PC-9 (cell line): ENCODE measurements at places on chromosomes 2 and 18. TPM values are rescaled to one million over a fixed set of nuclear protein-coding genes. Genes with fewer than 3 reads are reported as not detected.
A peak's percentile ranks its signal among the peaks of the same experiment; 100 is the strongest.

GRCh38 chr2:12504443-12504842 is 212.3 kb upstream of the TRIB2 start:
- DNase-seq, result no peak

GRCh38 chr2:133591164-133591563 is 22.9 kb upstream of the NCKAP5 start:
- DNase-seq, result no peak

- DNase-seq, result no peak
Observed at GRCh38 chr2:224927646-224928173, 114.6 kb downstream of the DOCK10 start.

DNA sequence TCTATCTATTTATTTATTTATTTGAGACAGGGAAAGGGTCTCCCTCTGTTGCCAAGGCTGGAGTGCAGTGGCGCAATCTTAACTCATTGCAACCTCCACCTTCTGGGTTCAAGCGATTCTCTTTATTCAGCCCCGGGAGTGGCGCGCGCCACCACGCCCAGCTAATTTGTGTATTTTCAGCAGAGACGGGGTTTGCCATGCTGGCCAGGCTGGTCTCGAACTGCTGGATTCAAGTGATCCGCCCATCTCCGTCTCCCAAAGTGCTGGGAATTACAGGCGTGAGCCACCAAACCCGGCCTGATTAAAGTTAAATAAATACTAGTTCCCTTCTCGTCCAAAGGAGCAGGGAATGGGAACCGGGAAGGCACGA is 4.2 kb upstream of the CTDSP1 start:
- no peak for DNase-seq

DNA sequence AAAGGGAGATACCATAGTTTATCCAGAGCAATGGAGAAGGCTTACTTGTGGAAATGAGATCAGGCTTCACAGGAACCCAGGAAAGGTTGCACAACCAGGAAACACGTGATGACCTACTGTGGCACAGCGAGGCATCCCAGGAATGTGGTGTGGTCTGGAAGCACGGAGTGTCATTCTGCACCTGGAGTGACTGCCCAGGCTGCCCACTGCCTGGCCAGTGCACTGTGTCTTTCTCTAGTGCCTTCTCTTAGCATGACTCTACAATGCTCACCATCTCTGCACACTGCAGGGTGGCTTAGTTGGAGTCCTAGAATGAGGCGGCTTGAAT is 48.9 kb downstream of the CHST9 start:
- DNase-seq, result peak; percentile 67

- peak; percentile 21 for DNase-seq
Observed at GRCh38 chr2:216777637-216778273, 82.1 kb downstream of the TNP1 start.

DNA sequence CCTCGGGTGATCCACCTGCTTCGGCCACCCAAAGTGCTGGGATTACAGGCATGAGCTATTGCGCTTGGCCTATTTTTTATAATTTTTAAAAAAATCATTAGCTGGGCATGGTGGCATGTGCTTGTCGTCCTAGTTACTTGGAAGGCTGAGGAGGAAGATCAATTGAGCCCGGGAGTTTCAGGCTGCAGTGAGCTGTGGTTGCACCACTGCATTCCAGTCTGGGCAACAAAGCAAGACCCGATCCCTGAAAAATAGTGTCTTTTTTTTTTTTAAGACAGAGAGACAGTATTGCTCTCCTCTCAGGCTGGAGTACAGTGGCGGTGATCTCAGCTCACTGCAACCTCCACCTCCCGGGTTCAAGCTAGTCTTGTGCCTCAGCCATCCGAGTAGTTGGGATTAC is 4.8 kb downstream of the SSB start:
- DNase-seq, result no peak

GRCh38 chr2:149561309-149561926 is 26.2 kb downstream of the MMADHC start:
- DNase-seq, result no peak

Gene TGFA
- total RNA-seq, result 27.7 and 36.4 TPM in 2 replicates

Gene FAM124B
- 0.17 and 0.60 TPM in 2 replicates for total RNA-seq
